ENCODE measurements at places on chromosomes 1 and 21.

- no peak for DNase-seq
Measured at GRCh38 chr21:29534448-29534847, 235.7 kb downstream of the BACH1 start.

DNA sequence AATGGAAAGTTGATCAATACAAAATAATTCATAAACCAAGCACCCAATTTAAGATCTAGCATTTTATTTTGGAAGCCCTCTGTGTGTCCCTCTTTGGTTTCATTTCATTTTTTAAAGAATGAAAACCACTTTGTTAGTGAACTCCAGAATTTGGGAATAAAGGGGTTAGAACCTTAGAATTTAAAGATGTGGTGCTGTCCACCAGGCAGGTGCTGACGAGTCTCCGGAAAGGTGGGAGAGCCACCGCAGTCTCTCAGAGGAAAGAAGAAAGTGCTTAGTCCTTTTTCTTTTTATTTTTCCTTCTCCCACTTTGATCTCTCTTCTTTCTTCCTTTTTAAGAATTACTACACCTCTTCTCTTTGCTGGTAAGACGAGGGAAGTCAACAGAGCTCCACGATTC, 20.5 kb upstream of the HIVEP3 start:
- DNase-seq: no peak

DNA sequence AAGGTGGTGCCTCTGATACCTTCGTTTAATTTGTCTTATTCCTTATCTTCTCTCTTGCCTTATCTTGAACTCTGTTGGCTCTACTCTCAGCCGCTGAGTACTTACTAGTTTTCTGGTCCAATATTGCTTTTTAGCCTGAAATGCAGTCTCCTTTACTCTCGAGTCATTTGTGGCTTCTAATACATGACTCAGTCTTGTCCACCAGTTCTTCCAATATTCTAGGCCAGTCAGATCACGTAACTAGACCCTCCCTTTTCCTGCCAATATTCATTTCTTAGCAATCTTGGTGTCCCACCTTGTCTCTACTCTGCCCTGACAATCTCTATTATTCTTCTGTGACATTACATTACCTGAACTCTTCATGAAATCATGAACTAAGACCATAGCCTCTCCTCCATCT, 555.8 kb downstream of the DPYD start:
- no peak for DNase-seq

DNA sequence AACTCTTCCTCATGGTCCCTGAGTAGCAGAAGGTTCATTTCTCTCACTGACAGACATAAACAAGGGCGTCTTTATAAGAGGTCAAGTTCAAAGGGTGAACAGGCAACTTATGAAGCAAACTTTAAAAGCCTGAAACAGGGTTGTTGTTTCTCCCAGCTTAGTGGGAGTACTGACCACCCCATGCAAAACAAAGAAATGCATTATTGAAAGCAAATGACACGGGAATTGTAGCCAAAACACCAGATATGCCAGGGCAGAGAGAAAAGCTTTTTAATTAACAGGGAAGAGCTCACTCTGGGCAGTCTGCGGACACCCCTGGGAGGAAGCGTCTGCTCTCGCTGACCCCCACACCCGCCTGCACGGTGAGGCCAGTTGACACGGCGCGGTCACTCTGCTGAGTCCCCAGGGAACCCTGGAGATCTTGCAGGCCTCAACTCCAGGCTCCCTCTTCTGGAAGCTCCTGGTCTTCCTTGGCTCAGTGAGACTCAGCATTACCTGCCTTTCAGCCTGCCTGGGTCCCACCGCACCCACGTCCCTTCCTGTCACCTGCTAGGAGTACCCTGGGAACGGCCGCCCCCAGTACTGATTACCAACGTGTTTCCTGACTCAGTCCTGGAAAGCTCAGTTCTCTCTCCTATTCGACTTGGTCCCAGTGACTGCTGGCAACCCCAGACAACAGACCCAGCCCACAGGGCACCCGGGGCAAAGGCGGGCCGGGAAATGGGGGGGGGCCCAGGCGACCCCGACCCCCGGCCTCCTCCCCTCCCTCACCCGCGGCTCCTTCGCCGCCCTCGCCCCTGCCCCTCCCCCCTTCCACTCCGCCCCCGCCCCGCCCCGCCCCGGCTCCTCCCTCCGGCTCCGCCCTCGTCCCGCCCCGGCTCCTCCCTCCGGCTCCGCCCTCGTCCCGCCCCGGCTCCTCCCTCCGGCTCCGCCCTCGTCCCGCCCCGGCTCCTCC, 972 bp downstream of the CFAP410 start:
- no peak for DNase-seq

- DNase-seq: peak; percentile 14
Measured at GRCh38 chr21:42923553-42924432, 1.6 kb downstream of the ERVH48-1 start.

GRCh38 chr21:14403681-14404318, 20.9 kb upstream of the HSPA13 start:
- DNase-seq: no peak

- no peak for DNase-seq
Measured at GRCh38 chr1:113899111-113899510, 5.5 kb downstream of the AP4B1 start.

GRCh38 chr1:186535388-186536133, 74.6 kb upstream of the PDC start:
- DNase-seq: no peak

- no peak for DNase-seq
Measured at GRCh38 chr1:60969971-60970509, 112.3 kb upstream of the NFIA start.

- no peak for DNase-seq
Measured at GRCh38 chr1:164821648-164822047, 262.7 kb downstream of the PBX1 start.
